Muscle of back (tissue), 13 donors: ENCODE measurements at places on chromosomes 4 and X.
A peak's percentile ranks its signal among the peaks of the same experiment; 100 is the strongest.

DNA sequence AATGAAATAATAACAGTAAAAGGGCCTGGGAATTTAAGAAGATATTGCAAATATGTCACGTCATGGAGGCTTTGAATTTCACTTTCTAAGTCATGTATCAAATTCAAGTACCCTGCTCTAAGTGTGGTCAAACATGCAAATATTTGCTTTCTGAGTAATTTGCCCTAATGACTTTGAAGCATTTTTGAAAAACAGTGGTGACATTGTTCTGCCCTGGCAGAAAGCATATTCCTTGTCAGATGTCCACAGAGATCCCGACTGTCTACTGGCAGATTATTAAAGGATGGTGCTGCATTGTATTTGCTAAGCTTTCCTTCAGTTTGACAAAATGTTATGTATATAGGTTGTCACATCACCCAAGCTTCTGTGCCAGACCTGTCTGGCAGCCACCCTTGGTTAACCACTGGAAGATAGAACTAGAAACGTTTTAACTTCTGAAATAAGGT is 92.5 kb downstream of the ANK2 start:
- DNase-seq = no peak

GRCh38 chr4:74623041-74623440 is 171.3 kb downstream of the BTC start:
- peak; percentile 19 for DNase-seq

DNA sequence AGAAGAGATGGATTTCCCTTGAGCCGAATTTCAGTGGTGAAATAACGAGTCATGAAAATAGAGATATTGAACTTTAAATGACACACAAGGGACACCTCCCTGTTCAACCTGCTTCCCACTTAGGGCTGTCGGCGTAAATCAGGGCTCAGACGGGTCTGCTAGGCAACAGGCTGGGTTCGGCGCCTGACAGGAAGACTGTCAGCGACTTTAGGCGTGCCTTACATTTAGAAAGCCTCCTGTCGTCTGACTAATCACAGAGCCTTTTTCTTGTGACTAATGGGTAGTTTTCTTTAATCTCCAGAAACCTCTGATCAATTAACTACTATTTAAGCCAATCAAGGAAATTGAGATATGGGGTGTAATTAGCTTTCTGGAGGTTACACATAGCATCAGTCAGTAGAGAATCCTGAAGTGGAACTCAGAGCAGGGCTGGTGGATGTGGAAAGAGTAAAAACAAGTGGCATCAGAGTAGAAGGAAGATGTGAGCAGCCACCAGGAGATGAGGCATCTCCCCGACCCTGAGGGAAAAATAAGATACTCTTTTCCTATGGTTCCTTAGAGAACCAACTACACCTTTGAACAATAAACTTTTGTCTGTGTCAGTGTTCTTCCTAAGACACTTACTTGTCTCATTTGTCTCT is 86.2 kb upstream of the HS3ST1 start:
- DNase-seq = no peak

DNA sequence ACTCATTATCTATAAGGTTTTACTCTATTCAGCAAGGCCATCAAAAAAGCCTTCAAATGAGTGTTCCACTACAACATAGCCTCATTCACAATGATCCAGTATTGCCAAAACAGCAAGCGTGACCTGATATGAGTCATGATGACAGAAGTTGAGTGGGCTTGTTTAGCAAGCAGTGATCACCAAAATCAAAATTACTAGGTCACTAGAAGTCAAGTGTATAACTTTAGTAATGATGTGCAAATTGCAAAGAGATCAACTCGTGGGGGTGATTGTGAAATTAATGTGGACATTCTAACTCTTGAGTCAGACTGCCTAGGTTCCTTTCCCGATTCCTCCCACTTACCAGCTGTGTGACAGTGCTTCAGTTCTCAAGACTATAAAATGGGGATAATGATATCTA is 124.5 kb downstream of the CHM start:
- DNase-seq = no peak

DNA sequence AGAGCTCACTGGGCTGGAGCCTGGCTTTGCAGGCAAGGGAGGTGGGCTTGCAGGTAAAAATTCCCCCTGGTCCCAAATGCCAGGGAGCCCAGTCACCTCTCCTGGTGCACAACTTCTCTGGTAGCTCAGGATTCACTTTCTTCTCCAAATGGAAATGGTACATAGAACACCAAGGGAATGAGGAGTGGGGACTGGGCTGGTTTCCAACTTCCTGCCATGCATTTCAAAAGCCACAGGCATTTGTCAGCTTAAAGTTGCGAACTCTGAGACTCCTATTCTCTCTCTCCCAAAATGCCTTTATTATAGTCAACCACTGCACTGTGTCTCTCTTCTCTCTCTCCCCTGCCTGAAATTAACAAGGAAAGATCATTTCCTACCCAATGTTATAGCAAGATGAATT is 177.3 kb downstream of the GRIA3 start:
- no peak for DNase-seq

DNA sequence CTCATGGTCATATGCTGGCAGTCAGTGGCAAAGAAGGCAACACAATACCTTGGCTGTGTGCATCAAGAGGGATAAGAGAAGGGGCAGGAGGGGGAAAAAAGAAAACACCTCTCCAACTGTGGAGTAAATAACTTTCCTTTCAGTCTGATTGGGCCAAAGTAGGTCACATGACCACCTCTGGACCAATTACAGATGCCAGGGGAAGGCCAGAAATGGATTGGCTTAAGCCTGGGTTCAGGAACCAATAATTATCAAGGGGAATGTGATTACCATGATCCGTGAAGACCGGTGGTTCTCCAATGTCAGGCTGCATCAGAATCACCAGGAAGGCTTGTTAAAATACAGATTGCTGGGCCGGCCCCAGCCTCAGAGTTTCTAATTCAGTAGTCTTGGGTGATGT is 7.4 kb upstream of the ADGRG2 start:
- no peak for DNase-seq

DNA sequence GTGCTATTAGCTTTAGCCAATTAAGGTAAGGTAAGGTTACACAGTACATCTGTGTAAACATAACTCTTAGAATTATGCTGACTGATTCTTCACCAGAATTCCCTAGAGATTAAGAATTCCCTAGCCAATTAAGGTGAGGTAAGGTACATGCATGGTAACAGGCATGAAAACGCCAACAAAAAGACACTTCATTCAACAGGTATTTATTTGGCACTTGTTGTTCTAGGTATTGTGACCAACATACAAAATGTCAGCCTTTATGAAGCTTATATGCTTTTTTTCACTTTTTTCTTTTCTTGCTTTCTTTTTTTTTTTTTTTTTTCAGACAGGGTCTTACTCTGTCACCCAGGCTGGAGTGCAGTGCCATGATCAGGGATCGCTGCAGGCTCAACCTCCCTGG is 47.2 kb downstream of the EDNRA start:
- no peak for DNase-seq

- no peak for DNase-seq
Observed at GRCh38 chrX:49879656-49880277, 483 bp downstream of the USP27X start.

- no peak for DNase-seq
Observed at GRCh38 chrX:148290931-148291330, 209.5 kb upstream of the AFF2 start.

GRCh38 chrX:63809173-63809572 is 24.2 kb upstream of the ARHGEF9 start:
- no peak for DNase-seq

- no peak for DNase-seq
Observed at GRCh38 chrX:130741584-130741983, 161.4 kb downstream of the ENOX2 start.

GRCh38 chrX:8323356-8323755 is 141.3 kb upstream of the VCX3B start:
- DNase-seq = no peak

GRCh38 chrX:107630031-107630689 is 1.9 kb downstream of the PRPS1 start:
- DNase-seq = no peak

DNA sequence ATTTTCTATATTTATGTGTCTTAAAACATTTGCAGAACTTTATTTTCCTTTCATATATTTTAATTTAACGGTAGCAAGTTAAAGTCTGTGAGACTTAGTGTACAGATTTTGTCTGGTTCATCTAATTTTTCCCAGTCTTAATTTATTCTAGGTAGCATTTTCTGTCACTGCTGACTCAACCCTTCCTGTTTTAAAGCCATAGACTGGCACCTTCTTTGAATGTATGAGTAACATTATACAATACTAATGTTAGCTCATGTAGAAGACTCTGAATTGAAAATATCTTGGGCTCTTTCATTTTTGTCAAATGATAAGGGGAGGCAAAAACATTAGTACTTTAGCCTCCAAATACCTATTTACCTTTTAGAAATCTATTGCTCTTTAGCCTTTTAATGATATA is 43.6 kb downstream of the BLTP1 start:
- DNase-seq = no peak

DNA sequence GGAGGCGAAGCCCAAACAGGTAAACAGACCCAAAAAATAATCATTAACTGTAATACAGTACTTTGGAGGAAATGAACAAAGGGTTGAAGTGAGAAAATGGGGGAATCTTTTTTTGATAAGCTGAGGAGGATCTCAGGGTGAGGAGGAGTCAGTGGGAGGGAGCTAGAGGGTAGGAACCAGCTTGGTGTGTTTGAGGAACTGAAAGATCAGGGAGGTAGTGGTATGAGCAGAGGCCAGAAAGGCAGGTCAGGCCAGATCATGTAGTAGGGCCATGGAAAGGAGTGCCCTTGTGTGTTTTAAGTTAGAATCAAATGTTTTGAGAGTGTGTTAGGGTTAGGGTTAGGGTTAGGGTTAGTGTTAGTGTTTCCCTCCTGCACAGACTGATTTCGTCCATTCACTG is 48.8 kb downstream of the PPP2R2C start:
- DNase-seq = no peak

GRCh38 chr4:78534286-78534955 is 17.1 kb upstream of the ANXA3 start:
- DNase-seq = no peak

- DNase-seq = no peak
Observed at GRCh38 chrX:72269671-72270251, 7.3 kb downstream of the RPS4X start.

DNA sequence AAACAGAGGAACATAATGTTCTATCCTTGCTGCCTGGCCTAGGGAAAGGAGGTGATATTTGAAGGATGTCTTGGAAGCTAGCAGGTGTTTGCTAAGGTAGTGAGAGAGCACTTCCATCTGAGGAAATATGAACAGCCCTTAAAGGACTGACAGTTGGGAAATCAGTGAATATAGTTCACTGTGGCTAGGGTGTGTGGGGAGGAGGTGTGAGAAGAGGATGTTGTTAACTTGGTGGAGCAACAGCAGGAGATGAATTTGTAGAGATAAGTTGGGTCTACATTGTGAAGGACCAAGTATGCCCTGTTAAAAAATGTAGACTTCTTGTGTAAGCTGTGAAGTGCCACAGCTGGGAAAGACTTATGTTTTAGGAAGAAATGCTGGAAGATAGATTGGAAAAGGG is 25.5 kb downstream of the TBC1D19 start:
- no peak for DNase-seq

GRCh38 chrX:104335756-104336155 is 81.0 kb upstream of the ESX1 start:
- peak; percentile 20 for DNase-seq

GRCh38 chr4:138217567-138217966 is 24.6 kb downstream of the SLC7A11 start:
- no peak for DNase-seq

- peak; percentile 44 for DNase-seq
Observed at GRCh38 chr4:6953751-6954380, 44.2 kb downstream of the TBC1D14 start.

GRCh38 chrX:87003031-87003430 is 514.6 kb upstream of the KLHL4 start:
- DNase-seq = peak; percentile 6

GRCh38 chr4:162403419-162403818 is 239.6 kb upstream of the FSTL5 start:
- no peak for DNase-seq

GRCh38 chrX:110045421-110045820 is 42.5 kb downstream of the TMEM164 start:
- DNase-seq = no peak

GRCh38 chr4:101000496-101000895 is 346.8 kb downstream of the PPP3CA start:
- DNase-seq = no peak

DNA sequence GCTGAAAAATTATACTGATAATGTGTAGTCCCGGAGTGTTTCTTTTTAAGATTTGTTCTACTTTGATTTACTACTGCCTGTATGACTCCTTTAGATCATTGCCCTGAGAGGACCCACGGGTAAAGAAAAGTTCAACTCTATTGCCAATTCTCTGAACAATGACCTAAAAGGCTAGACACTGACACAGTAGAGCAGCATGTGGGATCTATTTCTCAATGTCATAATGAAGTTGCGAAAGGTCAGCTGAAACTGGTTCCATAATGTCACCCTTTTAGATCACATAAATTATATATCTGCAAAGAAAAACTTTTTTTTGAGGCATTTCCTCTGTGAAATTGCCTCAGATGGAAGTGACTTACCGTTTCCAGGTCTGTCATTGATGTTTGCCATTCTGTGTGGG is 67.4 kb downstream of the GLRB start:
- DNase-seq = no peak

GRCh38 chrX:72272868-72273267 is 4.2 kb downstream of the RPS4X start:
- DNase-seq = no peak

DNA sequence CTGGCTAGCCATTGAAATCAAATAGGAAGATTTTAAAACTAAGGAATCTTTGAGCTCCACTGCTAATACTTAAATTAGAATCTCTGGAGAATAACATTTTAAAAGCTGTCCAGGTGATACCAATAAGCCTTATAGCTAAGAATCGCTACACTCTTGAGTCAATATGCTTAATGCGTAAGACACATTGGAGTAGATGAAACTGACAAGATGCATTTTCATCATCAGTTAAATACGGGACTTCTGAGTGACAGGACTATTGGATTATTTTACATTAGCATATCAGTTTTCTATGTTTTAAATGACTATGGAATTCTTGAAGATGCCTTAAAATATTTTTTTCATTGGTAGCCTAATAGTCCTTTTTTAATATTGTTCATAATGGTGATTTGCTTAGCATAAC is 80.2 kb downstream of the ATOH1 start:
- DNase-seq = no peak

DNA sequence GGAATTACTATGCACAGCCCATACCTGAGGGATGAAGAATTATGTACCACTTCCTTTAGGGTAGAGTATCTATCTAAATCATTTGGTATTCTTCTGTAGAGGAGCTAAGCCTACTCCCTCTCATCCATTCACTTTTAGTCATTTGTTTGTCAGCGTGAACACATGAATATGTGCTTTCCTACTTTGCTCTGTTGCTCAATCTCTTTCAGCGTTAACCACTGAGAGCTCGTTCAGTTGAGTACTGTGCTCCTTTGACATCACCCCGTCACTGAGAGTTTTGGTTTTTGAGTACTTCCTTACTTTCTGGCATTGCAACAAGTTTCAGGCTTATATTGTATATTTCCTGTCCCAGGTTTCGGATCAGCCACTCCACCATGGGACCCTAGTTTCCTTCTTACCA is 700.6 kb downstream of the NLGN4X start:
- DNase-seq = no peak
